ENCODE measurements at places on chromosomes 4 and X.

GRCh38 chr4:1746265-1746691 is 25.0 kb downstream of the TACC3 start:
- peak; percentile 64 for DNase-seq

GRCh38 chrX:23879380-23880090 is 28.2 kb downstream of the APOO start:
- DNase-seq: no peak

DNA sequence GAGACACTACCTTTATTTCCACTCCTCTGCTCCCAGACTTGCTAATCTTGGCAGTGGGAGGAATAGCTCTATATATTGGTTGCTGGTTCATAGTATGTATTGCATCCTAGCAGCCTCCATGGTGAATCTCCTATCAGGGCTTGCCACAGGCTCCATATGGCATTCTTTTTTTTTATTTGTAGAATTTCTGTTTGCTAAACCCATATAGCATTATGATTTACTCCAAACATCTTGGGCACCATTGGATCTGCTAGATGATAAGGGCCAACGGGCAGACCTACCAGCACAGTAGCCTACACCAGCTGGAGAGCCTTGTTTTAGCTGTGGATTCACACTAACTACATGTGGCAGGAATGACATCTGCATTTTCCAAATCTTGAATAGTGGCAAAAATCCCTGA is 6.9 kb downstream of the SMIM10 start:
- no peak for DNase-seq

- DNase-seq: no peak
Measured at GRCh38 chrX:39018541-39018940, 217.3 kb downstream of the MID1IP1 start.

- DNase-seq: no peak
Measured at GRCh38 chr4:680551-680927, 6.2 kb downstream of the MYL5 start.

All from fibroblast of skin of right biceps (primary cell).